ENCODE measurements at places on chromosomes 13 and 19.

- no peak for DNase-seq
These were observed 214.2 kb downstream of the FGF9 start for GRCh38 chr13:21884965-21885567.

GRCh38 chr19:5977222-5977784, 637 bp downstream of the RANBP3 start:
- no peak for DNase-seq

- no peak for DNase-seq
These were observed 69.1 kb upstream of the SLC7A1 start for GRCh38 chr13:29664591-29664990.

DNA sequence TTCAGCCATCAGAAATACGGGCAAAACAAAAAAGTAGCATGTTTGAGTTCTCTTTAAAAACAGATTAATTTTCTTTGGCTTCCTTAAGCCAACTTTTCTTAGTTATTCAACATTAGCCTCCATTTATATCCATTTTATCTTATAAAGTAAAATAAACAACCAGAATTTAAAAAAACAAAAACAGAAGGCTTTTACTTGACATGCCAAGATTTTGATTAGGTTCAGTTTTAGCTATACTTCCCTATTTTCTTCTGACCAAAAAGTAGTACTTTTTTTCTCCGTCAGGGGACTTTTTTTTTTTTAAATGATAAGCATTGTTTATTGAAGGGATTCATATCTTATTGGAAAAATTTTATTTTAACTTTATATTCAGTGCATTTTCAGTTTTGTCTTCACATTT, 18.1 kb downstream of the RNASEH2B start:
- DNase-seq: no peak

GRCh38 chr13:92609376-92609775, 617.2 kb upstream of the GPC6 start:
- DNase-seq: no peak

DNA sequence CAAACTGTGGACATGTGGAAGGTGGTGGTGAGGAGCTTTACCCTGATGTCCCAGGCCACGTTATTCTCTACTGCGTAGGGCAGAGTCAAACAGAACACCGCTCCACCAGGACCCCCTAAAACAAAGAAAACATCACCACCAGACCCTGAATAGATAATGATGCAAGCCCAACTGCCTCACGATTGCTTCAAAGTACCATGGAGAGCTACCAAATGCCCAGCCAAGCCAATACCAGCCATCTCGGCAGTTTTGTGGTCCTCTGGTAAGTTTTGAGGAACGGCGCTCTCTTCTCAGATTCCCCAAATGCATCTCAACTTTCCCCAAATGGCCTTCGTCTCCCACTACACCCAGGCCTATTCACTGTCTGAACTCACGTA, 5.6 kb downstream of the RANBP3 start:
- no peak for DNase-seq

DNA sequence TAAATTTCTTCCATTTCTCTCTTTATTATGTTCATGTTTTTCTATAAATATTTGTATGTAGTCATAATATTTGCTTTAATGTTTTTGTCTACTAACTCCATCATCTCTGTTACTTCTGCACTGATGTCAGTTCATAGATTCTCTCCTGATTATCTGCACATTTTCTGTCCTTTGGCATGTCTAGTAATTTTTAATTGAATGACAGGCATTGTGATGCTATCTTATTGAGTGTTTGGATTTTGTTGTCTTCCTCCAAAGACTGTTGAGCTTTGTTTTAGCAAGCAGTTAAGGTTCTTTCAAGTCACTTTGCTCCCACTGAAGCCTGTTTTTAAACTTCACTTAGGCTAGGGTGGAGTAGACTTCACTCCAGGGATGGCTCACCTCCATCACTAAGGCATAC, 276.8 kb downstream of the DLEU7 start:
- DNase-seq: no peak

DNA sequence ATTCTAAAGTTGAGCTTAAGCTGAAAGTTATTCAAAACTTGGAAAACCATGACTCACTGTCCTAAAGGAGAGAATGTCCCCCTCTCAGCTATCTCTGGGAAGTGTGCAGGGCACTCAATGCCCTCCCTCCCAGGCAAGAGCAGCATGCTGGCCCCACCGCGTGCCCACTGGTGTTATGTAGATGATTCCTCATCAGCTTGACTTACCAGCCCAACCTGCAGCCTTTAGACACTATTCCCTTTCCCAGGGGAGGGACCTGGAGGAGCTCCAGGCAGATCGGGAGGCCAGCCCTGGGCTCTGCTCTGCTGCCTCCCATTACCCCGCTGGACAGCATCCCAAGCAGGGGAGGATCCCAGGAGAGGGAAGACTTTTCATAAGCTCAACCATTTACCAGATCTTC, 124.6 kb downstream of the FGF14 start:
- no peak for DNase-seq

DNA sequence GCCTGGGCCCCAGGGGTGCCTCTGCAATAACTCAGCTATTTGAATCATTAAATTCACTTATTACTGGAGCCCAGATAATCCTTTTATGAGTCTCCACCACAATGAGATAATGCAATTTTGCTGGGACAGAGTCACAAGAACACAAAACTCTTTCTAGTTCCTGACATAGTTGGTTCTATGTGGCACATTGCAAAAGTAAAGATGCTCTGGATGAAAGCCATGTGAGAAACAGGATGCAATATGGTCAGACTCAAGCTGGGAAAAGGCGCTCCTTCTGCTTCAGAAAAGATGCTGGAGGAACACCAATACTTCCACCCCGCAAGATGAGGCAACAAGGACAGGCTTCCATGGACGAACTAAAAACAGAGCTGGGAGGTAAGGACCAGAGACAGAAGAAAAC, 5.7 kb downstream of the ANKRD27 start:
- DNase-seq: no peak

GRCh38 chr13:30884543-30884942, 21.5 kb upstream of the MEDAG start:
- DNase-seq: no peak

DNA sequence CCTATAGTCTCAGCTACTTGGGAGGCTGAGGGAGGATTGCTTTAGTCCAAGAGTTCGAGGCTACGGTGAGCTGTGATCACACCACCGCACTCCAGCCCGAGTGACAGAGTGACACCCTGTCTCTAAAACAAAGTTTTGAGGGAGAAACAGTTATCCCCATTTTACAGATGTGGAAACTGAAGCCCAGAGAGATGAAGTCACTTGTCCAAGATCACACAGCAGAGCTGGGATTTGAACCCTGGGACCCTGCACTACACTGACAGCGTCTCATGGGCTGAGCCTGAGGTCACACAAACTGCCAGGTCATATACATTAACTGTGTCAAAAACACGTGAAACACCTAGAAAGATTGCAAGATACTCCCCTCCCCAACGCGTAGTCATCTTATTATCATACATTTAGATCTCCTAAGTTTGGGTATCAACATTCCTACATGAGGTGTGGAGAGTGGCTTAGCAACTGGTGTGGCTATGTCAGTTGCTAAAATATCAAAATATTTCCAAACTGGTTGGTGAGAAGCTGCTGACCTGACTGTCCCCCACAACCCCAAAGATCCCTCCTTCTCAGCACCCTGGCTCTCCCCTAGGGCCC, 8.2 kb downstream of the FCGBP start:
- no peak for DNase-seq

DNA sequence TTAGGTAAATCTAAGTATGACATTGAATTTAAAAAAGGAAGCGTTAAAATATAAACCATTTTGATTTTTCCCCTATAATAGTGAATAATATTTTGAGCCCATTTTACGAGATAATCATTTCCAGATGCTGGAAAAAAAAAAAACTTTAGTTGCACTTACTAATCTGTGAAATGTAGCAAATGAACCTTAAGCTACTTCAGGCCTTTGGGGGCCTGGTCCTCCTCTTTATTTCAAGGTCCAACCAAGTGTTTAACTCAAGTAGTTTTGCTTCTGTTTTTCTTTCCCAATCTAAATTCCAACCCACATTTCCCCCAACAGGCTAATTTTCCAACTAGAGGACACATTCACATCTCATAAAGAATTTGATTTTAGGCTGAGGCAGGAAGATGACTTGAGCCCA, 101.2 kb downstream of the TNFRSF19 start:
- DNase-seq: no peak

GRCh38 chr13:112119192-112120030, 52.5 kb downstream of the SOX1 start:
- no peak for DNase-seq

GRCh38 chr19:48441360-48442050, 4.3 kb upstream of the GRWD1 start:
- no peak for DNase-seq

DNA sequence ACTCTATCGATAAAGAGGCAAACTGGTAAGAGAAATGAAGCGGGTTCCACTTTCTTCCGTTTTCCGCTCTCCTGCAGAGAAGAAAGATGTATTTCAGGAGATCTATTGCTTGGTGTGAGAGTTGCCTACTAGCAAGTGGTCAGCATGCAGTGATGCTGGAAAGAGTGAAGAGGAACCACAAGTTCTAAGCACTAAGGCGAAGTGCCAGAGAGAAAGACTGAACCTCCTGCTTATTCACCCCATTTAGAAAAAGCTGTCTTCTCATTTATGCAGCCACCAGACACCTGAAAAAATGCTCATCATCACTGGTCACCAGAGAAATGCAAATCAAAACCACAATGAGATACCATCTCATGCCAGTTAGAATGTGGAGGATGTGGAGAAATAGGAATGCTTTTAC, 78.7 kb upstream of the GPC6 start:
- DNase-seq: no peak

DNA sequence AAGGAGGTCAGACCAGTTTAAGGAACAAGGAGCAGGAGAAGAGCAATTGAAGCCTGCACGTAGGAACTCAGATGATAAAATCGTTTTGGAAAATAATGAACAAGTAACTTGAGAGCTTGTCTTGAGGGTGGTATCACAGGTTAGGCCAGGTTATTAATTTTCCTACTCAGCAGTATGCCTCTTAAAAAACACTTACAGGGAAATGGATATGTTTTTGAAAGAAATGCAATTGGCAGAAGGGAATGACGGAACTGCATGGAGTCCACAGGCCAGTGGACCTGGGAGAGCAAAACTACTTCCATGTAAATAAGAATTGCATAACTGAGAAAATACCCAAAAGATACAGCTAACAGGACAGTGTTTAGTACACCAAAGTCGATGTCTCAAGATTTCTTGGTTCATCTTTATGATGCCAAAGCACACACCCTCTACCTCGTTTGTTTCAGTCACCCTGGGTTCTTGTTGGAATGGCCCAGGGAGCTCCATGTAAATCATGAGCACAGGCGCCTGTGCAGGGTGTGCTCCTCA, 35.2 kb downstream of the MBNL2 start:
- no peak for DNase-seq

DNA sequence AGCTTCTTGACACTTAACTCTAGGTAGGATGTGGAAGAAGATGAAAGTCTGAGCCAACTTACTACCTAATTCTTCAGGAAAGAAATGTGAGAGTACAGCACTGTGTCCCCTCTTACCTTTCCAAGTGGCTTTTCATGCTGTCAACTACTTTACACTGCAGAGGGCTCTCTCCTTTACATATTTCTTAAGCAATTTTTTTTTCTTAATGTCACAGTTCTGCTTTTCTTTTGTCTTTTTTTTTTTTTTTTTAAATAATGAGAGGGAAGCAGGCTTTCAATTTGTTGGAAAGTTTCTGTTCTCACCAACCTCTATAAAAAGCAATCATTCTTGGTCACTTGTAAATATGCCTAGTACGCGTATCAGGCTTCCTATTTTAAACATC, 212.7 kb upstream of the MIR17HG start:
- DNase-seq: no peak

DNA sequence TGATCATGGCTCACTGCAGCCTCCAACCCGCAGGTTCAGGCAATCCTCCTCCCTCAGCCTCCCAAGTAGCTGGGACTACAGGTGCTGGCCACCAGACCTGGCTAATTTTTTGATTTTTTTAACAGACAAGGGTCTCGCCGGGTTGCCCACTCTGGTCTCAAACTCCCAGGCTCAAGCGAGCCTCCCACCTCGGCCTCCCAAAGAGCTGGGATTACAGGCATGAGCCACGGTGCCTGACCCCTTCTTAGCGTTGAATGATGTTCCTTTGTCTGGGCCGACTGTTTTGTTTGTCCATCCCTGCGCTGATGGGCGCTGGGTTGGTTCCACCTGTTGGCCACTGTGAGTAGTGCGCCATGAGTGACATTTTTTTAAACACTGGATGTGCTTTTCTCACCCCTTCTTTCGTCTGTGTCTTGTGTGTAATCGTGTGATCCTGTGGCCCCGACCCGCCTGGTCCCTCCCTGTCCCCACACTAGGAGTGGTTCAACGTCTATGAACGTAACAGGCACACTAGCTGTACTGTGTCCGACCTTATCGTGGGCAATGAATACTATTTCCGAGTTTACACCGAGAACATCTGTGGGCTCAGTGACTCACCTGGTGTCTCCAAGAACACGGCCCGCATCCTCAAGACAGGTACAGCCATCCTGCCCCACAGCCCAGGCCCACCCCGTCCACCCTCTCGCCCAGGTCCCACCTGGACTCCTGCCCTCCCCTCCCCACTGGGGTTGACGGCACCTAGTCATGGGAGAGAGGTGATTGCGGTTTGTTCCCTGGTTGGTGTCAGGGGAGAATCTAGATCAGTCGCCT, 15.0 kb upstream of the EMC10 start:
- DNase-seq: no peak

DNA sequence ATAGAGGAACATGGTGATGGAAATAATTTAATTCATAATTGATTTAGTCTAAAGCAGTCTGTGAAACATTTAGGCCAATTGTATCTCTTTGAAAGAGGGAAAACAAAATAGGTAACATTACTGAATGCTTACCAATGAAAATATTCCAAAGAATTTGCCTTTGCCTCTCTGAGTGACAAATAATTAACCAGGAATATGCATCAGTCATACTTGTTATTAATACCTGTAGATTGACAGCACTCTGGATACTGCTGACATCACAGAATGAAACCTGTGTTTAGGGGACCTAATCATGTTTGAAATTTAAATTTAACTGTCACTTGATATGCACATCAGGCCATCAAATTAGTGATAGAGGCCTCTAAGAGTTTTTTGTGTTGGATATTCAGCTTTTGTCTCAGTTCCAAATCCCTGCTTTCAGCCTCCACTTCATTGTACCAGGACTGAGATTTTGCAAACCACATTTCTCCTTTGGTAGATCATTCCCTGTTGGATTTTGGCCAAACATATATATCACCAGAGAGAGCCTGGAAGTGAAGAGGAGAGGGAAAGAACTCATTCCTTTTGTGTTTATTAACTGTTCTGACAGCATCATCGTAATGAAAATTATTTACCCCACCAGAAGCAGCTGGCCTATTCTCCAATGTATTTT, 64.8 kb upstream of the KLHL1 start:
- no peak for DNase-seq

DNA sequence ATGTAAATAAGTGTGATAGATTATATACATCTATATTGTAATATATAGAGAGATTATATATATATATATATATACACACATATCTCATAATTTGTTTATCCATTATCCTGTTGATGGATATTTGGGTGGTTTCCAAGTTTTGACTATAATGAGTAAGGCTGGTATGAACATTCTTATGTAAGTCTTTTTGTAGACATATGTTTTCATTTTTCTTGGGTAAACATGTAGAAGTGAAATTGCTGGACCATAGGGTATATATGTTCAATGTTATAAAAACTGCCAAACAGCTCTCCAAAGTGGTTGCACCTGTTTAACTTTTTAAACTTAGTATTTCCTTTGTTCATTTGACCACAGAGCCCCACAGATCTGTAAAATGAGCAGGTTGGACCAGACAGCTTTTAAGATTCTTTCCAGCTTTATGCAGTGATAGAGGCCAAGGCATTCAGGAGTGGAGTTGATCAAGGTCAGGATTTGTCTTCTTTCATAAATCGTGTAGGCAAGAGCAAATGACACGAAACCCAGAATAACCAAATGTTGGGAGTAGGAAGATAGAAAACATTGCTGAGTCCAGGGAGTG, 21.7 kb upstream of the KATNAL1 start:
- DNase-seq: no peak

GRCh38 chr13:101111894-101112293, 304.4 kb downstream of the NALCN start:
- DNase-seq: no peak

Measured in activated CD4-positive, alpha-beta T cell treated with anti-CD3 and anti-CD28 coated beads, Interleukin-2, amount 50 U/mL, for 24 hours (primary cell).